Caki2 (cell line): ENCODE measurements at places on chromosomes 12 and 14.

DNA sequence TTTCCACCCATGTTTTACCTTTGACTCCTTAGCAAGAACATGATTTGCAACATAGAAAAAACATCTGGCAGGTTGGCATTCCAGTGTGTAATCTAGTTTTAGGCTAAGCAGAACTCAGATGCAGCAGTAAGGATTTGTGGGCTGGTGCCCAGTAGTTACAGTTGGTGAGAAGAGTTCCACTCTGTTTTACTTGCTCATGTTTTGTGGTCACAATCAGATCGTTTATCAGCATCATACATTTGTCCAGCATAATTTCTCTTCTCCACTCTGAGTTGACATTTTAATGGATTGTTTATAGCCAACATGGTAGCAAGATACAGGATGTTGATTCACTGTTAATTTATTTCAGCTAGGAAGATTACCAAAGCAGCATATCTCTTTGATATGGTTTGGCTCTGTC lies 120.0 kb downstream of the PDE6H start:
- no peak for DNase-seq

DNA sequence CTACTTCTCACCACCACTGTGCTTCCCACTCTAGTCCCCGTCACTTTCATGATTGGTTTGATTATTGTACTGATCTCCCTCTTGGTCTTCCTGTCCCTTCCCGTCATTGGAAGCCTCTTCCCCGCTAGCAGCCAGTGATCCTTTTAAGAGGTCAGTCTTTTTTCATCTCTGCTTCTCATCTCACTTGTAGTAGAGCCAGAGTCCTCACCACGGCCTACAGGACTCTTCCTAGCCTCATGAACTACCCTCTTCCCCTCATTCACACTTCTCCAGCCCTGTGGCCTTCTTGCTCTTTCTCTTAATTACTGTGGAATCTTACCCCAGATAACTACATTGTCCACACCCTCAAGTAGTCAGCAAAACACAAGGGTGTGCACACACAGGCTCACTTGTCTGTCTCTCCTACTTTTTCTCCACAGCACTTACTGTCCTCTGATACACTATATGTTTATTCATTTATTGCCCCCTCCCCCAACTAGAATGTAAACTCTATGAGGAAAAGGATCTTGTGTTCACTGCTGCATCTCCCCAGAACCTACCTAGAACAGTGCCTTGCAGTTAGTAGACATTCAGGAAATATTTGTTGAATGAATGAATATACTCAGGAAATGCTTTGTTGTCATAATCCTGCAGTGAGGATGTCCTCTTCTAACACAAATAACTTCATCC lies 66.3 kb downstream of the CKB start:
- no peak for DNase-seq

DNA sequence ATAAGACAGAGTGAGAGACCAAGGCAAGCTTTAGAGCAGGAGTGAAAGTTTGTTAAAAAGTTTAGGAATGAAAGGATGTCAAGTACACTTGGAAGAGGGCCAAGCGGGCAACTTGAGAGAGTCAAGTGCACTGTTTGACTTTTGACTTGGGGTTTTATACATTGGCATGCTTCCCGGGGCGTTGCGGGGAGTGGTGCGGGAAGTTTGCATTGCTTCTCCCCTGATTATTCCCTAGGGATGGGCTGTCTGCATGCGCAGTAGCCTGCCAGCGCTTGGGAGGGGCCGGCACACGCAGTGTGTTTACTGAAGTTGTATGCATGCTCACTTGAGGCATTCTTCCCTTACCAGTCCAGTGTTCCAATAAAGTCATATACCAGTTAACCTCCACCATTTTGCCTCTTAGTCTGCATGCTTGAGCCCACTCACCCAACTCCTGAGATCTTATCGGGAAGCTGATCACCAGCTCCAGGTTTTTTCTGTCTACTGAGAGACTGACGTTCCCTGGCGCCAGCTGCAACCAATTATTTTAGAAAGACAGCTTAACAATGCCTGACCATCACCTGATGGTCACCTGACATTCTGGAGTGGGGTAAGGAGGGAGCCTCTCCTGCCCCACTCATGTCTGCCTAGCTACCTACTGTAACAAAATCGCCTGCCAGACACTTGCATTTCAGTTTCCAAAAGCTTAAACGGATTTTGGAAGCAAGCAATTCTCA lies 53.2 kb downstream of the DACT1 start:
- no peak for DNase-seq

GRCh38 chr12:39505023-39505422 lies 62.1 kb upstream of the KIF21A start:
- DNase-seq: peak; percentile 18
